Testis (tissue), 5 donors: ENCODE measurements at places on chromosomes 3 and 15. TPM values are rescaled to one million over a fixed set of nuclear protein-coding genes. Genes with fewer than 3 reads are reported as not detected.
A peak's percentile ranks its signal among the peaks of the same experiment; 100 is the strongest.

GRCh38 chr3:58120075-58120812 lies 90.5 kb downstream of the DNASE1L3 start:
- peak; percentile 66 for DNase-seq

- peak; percentile 40 for DNase-seq
These were observed 459 bp upstream of the ADCY5 start for GRCh38 chr3:123449102-123449996.

DNA sequence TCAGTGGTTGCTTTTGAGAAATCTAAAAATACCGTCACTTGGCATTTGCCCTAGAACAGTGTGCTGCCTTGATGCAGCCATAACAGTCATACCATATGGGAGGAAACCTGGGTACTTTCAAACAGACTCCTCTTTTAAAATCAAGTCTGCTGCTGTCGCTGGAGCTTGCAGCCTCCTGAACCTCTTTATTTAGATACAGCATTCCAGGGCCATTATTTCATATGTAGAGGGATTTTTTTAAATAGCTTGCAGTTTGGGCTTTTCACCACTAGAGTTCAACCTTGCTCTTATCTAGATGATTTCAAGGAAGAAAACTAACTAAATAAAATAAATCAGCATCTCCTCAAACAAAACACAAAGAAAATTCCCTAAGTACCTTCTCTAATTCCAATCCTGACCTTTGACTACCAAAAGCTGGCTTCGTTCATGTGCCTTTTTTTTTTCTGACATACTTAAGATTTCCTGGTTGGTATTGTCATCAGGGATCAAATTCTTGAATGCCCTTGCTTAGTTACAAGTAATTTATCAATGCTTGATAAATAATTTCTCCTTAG lies 111.6 kb downstream of the KBTBD8 start:
- no peak for DNase-seq

DNA sequence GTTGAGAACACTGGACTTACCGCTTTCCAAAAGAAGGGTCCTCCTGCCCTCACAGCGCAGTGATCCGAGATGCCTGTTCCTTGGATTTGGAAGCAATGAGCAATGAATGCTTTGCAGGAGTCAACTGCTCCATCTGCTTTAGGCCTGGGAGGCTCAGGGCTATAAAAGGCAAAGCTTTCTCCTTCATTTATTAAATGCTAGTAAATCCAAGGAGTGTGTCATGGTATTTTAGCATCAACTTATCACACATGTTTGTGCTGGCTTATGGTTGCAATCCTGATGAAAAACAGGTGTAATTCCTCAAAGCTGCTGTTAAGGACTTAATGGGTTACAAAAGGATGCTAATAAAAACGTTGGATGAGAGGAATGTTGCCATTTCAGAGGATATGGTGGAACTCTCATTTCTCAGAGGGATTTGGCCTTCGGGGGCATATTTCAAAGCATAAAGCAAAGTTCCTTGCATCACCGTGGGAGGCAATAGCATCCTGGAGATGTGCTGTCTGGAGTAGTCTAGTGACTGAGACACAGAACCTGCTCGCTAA lies 158.5 kb upstream of the TPM1 start:
- DNase-seq, result no peak

GRCh38 chr15:42665827-42666226 lies 71.1 kb downstream of the CDAN1 start:
- no peak for DNase-seq

- DNase-seq, result no peak
These were observed 236.6 kb downstream of the SV2B start for GRCh38 chr15:91336687-91337086.

DNA sequence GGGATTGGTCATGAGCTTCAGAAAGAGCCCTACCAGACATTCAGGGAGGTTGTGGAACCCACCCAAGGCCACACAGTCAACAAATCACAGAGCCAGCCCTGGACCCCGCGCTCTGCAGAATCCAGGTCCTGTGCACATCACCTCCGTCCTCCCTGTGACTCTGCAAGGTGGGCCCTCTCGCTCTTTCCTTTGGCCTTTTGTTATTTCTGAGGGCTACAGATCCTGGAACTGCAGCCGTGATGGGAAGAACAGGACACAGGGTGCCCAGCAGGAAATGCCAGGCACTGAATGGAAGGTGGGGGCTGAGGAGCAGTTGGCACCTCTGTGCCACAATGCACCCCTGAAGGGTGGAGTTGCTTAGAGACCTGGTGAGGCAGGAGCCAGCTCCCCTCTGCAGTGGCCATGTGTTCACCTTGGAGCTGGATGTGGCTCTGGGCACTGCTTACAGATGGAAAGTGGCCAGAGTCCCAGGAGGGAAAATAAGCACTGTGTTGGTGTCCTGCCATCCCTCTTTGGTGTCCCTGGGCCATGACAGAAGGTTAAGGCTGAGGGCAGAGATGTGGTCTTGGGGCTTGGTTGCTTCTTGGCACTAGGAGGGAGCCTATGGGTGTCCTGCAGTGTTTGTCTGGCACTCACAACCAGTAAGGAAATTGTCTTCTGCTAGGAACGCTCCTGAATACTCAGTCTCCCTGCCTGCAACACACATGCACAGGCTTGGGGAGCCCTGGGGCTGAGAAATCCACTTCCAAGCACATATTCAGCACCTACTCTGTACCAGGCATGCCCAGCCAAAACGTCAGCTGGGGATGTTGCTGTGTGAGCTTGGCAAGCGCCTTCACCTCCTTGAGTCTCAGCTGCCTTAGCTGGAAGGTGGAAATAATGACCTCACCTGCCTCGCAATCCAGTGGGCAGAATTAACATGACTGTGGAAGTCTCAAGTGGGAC lies 98.0 kb upstream of the SLC6A6 start:
- DNase-seq, result no peak

- DNase-seq, result no peak
These were observed 58.8 kb downstream of the SLCO3A1 start for GRCh38 chr15:91912336-91912735.

- DNase-seq, result no peak
These were observed 32.4 kb downstream of the LSM3 start for GRCh38 chr3:14210843-14211594.

DNA sequence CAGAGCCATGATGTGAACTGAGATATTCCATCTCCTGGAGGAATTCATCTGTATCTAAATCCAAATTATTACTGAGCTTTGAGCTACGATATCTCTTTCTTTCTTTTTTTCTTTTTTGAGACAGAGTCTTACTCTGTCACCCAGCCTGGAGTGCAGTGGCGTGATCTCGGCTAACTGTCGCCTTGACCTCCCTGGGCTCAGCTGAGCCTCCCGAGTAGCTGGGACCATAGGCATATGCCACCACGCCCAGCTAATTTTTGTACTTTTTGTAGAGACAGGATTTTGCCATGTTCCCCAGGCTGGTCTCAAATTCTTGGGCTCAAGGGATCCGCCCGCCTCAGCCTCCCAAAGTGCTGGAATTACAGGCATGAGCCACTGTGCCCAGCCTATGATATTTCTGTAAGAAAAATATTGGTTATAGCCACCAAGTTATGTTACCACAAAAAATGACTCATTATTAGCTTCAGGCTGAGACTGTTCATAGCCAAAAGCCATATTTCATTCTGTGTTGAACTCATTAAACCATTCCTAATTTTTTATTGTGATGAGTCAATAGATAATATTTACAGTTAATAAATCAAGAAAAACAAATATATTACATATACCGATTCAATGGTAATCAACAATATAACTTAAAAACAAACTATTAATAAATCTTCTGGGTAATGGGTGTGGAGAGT lies 27.1 kb upstream of the SLC30A4 start:
- no peak for DNase-seq

GRCh38 chr3:168544097-168544957 lies 448.6 kb upstream of the GOLIM4 start:
- no peak for DNase-seq

DNA sequence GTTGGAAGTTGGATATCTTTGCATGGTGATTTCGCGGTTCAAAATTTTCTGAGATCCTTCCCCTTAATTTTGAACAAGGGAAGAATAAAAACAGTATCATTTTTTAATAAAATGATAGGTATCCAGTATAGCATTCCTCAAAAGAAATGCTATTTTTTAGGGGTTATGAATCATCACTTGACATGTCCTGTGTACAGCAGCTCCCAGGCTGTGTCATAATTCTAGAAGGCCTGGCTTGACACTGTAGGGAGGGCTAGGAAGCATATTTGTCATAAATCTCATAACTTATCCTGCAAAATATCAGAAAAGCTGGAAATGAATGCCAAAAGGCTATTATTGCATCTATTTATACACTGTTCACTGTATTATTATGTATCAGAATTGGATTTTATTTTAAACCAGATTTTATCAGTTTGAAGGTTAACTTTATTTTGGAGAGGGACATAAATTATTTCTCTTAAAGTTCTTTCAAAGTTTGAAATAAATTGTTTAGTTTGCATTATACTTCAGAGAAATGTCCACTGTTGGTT lies 539.1 kb upstream of the ROBO2 start:
- DNase-seq, result no peak

GRCh38 chr3:101163554-101163953 lies 156.8 kb downstream of the IMPG2 start:
- no peak for DNase-seq

DNA sequence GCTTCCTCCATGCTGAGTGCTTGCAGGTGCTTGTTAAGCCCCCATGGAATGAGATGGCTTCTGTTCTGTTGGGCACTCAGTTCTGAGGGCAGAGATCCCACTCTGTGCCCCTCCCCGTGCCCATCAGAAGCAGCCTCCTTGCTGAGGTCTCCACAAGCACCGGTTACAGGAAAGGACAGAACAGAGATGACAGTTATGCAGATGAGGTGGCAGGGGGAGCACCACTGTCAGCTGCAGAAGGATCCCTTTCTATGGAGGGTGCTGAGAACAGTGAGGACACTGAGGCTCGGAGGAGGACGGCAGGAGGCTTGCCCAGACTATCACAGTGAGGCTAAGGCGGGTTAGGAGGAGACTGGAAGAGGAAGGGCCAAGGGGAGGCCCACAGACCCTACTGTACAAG lies 12.4 kb downstream of the CACNA2D2 start:
- DNase-seq, result no peak

DNA sequence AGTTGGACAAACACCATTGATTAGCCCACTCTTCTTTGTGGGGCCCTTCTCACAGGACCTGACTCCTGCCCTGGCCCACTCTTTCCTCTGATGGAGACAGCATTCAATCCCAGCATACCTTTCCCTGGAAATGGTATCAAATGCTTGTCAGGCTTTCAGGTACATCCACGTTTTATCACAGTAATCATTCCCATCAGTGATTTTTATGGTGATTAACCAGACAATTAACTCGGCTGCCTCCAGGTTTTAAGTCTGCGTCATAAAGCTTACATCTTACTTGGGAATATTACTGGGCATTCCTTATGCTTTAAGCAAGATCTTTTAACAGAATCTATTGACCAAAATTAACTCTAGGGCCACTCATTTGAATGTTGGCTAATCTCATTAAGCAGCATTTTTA lies 33.4 kb downstream of the LRRK1 start:
- no peak for DNase-seq

DNA sequence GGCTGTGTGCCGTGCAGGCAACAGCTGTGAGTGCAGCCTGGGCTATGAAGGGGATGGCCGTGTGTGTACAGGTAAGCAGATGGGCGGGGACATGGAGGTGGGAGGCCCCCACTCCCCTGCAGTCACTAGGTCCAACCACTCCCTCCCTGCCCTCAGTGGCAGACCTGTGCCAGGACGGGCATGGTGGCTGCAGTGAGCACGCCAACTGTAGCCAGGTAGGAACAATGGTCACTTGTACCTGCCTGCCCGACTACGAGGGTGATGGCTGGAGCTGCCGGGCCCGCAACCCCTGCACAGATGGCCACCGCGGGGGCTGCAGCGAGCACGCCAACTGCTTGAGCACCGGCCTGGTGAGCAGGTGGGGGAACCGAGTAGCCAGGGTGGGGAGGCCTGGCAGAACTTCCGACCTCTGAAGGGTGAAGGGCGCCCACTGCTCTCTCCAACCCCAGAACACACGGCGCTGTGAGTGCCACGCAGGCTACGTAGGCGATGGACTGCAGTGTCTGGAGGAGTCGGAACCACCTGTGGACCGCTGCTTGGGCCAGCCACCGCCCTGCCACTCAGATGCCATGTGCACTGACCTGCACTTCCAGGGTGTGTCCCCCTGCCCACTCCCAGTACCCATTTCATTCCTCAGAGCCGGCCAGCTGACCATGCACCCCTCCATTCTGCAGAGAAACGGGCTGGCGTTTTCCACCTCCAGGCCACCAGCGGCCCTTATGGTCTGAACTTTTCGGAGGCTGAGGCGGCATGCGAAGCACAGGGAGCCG lies 11.6 kb downstream of the NT5DC2 start:
- no peak for DNase-seq

The AHSG gene
- total RNA-seq, result 0.81 TPM

The MGLL gene
- 18.3 TPM for total RNA-seq

The GOLGA6D gene
- total RNA-seq, result 29.8 TPM

The ECE2 gene
- 1.4 TPM for total RNA-seq

The TMC3 gene
- total RNA-seq, result 0.31 TPM

The MAGI1 gene
- 55.4 TPM for total RNA-seq

The ADCY5 gene
- 33.6 TPM for total RNA-seq

The MEX3B gene
- 109 TPM for total RNA-seq

The PSTPIP1 gene
- 5.0 TPM for total RNA-seq
